ENCODE measurements at places on chromosomes 13 and 19.

DNA sequence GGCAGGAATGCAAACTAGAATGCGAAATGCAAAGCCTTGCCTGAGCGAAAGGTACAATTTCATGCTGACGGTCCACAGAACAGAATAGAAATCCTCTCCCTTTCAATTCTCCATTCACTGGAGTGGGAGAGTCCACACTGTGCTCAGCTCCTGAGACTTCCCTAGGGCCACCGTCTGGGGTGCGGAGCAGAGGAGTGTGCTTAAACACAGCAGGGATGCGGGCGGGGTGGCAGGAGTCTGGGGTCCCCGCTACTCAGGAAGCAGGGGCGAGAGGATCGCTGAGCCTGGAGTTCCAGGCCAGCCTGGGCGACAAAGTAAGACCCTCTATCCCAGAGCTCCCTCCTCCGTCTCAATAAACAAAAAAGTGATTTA lies 552 bp upstream of the ZNF816 start:
- no peak for DNase-seq

DNA sequence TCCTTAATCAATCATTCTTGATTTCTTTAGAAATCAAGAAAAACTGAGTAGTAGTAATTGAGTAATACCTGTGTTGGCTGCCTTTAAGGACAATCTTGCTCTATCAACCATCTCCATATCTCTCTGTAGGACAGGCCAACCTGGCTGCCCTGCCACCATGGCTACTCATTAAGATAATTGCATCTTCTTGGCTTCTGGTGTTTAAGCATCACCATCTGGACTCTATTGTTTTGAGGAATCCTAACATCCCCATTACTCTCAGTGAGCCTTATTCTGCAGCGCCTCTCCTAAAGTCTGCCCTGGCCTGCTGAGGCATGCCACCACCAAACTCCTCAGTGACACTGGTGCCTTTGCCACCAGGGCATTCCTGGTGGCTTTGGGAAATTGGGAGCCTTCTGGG lies 442.6 kb upstream of the ZNF507 start:
- DNase-seq = no peak

GRCh38 chr19:8826371-8826770 lies 5.7 kb downstream of the ZNF558 start:
- DNase-seq = no peak

- peak; percentile 99 for DNase-seq
Observed at GRCh38 chr13:44904967-44905366, 84.3 kb downstream of the NUFIP1 start.

- no peak for DNase-seq
Observed at GRCh38 chr19:12882589-12882988, 1.3 kb upstream of the DNASE2 start.

- DNase-seq = no peak
Observed at GRCh38 chr19:29085206-29085605, 127.7 kb downstream of the UQCRFS1 start.

DNA sequence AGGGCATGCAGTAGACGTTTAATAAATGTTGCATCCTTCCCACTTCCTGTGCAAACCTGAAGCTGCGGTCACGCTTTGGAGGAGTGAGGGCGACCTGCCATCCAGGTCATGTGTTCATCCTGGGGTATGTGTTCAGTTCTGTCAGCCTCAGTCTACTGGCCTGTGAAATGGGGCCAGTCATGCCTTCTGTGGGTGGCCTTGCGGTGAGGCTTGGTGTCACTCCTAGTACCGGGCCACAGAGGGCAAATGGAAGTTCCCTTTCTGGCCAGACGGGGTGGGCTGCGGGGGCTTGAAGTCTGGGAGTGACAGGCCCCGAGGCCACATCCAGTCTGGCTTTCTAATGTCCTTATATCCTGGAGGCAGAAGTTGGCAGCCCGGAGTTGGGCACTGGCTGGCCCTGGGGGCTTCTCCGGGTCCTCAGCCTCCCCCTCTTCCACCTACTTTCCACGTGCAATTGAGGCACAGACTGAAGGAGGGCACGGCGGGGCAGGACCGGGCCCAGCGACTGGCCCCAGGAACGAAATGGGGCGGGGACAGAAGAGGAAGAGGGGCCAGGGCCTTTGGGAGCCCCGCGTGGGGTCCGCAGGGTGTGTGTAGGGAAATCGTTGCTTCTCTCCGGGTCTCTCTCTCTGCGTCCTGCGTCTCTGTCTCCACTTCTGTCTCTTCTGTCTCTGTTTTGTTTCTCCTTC lies 11.1 kb downstream of the PDE4A start:
- no peak for DNase-seq

GRCh38 chr13:93001866-93002461 lies 224.6 kb upstream of the GPC6 start:
- no peak for DNase-seq

GRCh38 chr19:10730932-10731331 lies 13.1 kb downstream of the DNM2 start:
- DNase-seq = no peak

GRCh38 chr19:48674216-48674809 lies 1.5 kb upstream of the NTN5 start:
- DNase-seq = no peak

GRCh38 chr19:6059988-6060599 lies 50.2 kb downstream of the RFX2 start:
- no peak for DNase-seq
